Right kidney (tissue), 9 donors: ENCODE measurements at places on chromosomes 16 and 17.

DNA sequence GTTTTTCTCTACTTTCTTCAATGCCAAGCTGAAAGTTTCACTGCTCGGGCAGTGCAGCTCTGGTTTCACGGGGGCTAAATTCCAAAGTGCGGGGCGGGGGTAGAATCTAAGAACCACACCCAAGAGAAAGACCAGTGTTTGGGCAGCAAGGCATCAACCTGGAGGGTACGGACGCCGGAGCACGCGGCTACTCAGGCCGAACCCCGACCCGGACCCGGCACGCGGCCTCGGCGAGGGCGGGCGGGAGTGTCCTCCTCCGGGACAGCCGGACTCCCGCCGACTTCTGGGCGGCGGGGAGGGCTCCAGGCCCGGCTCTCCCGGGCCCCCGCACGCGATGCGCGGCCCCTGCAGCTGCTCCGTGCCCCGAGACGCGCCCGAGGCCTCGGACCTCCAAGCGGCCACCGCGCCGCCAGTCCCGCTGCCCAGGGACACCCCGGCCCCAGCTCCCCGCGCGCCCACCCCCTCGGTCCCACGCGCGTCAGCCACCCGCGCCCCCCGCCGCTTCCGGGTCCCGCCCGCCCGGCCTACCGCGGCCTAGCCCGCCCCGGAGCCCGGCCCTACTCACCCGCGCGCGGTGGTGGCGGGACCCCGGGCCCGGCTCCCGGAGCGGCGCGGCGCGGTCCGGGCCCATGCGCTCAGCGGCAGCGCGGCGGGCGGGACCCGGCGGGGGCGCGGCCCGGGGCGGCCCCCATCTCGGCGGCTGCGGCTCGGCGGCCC is 561 bp downstream of the AXIN1 start:
- DNase-seq = peak; percentile 57

DNA sequence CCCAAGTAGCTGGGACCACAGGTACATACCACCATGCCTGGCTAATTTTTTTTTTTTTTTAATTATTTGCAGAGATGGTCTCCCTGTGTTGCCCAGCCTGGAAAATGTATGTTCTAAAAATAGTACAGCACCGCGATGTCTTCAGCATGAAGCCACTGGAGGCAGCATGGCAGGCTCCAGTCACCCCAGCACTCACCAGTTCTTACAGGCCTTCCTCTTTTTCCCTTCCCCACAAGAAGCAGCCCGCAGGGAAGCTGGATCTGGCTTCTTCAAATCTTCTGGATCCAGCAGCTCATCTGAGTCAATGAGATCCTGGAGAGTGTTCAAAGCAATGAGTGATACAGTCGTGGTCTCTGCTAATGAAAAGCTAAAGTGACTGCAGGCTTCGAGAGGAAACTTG is 16.2 kb downstream of the CIAPIN1 start:
- DNase-seq = no peak

DNA sequence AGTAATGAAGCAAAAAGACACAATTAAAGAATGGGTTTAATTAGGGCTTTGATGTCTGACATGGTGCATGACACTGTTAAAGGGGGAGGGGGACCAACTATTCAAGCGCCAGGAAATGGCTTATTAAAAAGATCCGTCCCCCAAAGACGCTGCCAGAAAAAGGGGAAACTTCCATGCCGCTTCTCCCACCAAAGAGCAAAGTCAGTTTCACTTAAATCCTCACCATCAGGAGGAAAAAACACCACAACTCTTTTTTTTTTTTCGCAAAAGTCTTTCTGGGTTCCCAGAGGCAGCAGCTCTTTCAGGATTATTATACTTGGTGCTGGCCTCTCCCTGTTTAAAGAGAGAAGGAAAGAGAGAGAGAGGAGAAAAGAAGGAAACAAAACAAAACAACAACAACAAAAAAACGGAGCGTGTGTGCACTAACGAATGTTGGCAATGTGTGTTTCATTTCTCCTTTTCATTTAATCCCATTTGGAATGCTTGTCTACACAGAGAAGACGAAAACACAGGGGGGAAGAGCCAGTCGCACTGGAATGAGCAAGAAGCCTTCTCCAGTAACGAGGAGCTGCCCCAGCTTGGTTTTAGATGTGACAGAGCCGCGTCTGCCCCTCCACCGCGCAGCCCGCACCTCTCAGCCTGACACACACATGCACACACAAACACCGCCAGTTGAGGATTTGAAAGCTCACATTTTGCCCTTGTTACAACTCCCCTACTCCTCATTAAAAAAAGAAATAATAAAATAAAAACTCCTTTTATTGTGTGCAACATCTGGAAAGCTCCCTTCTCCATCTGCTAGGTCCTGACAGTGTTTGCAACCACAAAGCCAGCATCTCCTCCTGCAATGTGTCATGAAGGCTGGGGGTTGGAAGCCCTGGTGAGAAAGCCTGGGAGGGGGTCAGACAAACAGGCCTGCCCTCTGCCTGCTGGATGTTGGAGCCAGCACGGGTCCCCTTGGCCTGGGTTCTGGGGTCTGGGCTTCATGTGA is 32.7 kb upstream of the AXIN2 start:
- peak; percentile 60 for DNase-seq

- DNase-seq = no peak
Observed at GRCh38 chr17:41907185-41907556, 11.6 kb downstream of the ACLY start.

GRCh38 chr17:5662409-5663085 is 78.2 kb upstream of the NLRP1 start:
- no peak for DNase-seq

DNA sequence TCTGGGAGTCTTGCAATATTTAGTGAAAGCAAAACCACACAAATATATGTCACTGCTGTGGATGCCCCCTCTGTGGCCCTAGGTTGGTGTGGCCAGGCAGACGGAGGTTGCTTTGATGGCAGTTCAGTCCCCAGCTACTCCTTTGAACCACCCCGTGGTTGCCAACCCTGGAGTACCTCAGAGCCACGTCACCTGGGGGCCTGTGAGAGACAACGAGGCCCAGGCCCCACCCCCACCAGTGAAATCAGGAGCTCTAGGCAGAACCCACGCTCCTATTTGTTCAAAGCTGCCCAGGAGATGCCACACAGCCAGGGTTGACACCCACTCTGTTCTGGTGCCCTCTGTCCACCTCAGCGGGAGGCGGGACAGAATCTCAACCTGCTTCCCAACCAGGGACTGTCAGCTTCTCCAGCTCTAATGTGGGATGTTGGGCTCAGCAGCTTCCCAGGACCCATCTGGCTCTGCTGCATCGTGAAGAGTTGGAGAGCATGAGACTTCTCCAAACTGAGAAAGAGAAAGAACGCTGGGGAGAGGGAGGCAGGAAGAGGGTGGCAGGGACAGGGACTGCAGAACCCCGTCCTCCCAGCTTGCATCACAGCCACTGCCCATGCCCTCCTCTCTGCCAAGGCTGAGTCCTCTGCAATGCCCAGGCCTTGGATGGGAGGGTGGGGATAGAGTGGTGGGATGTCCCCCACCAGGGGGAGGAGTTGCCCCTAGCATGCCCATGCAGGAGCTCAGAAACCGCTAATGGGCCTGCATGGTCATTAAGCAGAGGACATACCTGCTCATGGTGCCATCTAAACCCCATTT is 81.8 kb downstream of the C16orf78 start:
- no peak for DNase-seq

DNA sequence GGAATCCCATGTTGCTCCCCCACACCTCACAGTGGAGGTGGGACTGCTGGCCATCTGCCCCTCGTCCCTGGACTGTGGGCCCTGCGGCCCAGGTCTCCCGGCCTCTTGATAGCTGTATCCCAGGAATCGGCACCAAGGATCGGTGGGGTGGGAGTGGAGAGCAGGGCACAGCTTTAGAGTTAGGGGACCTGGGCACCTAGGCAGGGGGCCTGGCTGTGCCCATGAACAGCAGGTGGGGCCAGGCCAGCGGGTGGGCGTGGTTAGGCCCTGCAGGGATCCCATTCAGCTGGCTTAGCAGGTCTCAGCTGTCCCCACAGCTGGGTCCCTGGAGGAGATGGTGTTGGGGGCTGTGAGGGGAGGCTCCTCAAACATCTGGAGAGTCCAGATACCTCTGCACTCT is 49.2 kb downstream of the SREBF1 start:
- DNase-seq = no peak

- no peak for DNase-seq
Observed at GRCh38 chr17:41251261-41251660, 1.8 kb downstream of the KRTAP9-4 start.

DNA sequence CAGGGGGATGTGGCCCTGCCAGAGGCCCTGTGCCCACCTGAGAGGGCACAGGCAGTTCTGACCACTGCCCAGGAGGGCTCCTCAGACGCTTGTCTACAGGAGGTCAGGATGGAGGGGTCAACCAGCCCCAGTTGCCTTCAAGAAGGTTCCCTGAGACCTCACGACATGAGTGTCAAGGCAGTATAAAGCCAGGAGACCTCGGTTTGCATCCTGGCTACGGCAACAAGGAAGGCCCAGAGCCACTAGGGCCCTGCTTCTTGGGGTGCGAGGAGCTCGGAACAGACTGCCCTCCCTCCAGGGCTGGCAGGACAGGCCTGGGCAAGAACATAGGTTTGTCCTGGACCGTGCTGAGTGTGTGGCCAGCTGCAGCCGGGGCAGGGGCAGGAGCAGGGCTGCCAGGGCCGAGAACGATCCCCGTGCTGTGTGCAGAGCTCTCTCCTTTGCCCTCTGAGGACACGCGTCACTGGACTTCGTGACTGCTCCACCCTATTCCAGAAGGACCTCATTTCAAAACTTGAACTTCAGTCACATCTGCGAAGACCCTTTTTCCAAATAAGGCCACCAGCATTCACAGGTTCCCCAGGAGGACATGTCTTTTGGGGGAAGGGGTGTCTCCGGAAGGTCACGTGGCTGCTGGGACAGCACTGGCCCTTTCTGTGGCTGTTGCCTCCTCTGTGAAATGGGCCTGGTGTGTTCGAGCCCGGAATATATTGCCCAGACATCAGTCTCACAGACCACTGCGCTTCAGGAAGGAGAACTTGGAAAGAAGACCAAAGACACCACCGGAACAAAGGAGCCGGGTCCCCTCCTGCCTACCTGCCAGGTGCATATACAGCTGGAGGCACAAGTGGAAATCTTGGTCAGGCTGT is 27.7 kb downstream of the SLC7A5 start:
- no peak for DNase-seq

- peak; percentile 54 for DNase-seq
Observed at GRCh38 chr17:8965394-8966168, at the start of gene PIK3R5. PIK3R5 (minus strand) TSS chr17:8965707; CDS start chr17:8911494, 54,213 bp downstream.

GRCh38 chr16:90008708-90009145 is 10.5 kb downstream of the DBNDD1 start:
- no peak for DNase-seq

GRCh38 chr16:14491861-14492529 is 138.1 kb downstream of the PARN start:
- no peak for DNase-seq
